ENCODE measurements at places on chromosomes 7 and 10.

- no peak for DNase-seq
Measured at GRCh38 chr7:151431281-151431767, 8.6 kb downstream of the CRYGN start.

GRCh38 chr10:22002591-22003176 is 846 bp downstream of the DNAJC1 start:
- DNase-seq = no peak

- DNase-seq = no peak
Measured at GRCh38 chr10:360653-361052, 225.4 kb downstream of the ZMYND11 start.

DNA sequence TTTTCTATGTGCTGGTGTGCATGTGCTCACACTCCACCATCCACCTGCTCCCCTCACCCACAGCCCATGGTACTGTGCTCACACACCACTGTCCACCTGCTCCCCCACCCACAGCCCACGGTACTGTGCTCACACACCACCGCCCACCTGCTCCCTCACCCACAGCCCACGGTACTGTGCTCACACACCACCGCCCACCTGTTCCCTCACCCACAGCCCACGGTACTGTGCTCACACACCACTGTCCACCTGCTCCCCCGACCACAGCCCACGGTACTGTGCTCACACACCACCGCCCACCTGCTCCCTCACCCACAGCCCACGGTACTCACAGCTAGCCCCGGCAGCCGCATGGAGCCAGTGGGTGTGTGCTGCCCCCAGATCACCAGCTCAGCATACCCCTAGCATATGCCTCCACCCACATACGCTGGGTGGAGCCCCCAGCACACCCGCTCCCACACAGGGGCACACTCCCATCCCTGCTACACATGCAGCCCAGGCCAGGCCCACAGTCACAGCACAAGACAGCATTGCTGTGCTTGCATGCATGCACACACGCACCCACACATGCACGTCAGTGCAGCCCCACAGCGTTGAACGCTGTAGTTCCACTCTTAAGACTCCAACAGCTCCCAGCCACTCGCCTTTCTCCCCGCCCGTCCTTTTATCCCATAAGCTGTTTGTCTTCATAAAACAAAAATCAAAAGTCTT is 62.0 kb downstream of the PAX2 start:
- no peak for DNase-seq

- no peak for DNase-seq
Measured at GRCh38 chr7:31464601-31465000, 49.3 kb upstream of the ITPRID1 start.

- DNase-seq = no peak
Measured at GRCh38 chr10:84427903-84428650, 99.7 kb downstream of the CCSER2 start.

DNA sequence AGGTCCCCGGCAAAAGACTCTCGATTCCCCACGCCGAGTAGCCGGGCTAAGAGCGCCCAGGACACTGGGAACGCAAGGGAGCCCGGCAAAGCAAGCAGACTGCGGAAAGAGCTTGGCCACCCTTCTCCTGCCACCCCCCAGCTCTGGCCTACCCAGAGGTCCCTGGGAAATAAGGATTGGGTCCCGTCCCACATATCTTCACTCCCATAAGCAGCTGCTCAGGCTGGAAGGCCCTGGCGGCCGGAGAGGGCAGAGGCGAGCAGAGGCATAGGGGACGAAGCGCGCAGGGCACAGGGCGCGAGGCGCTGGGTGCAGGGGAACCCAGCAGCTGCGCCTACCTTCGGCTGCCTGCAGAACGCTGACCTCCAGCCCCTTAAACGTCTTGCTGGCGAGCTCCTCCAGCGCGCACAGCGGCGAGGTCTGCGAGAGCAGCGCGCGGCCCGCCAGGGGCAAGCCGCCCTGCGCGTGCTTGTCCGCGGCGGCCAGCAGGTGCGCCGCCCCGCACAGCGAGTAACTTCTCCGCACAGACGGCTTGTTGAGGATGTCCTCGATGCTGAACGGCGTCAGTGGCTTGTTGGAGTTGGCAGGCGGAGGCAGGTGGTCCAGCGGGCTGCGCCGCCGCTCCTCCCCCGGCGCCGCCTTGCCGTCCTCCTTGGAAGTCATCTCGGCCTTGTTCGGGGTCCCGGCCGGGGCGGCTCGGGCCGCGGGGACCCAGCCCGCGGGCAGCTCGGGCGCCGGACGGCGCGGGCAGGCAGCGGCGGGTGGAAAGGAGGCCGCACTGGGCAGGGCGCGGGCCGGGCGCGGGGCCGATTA is 904 bp downstream of the LBX1 start:
- DNase-seq = no peak

DNA sequence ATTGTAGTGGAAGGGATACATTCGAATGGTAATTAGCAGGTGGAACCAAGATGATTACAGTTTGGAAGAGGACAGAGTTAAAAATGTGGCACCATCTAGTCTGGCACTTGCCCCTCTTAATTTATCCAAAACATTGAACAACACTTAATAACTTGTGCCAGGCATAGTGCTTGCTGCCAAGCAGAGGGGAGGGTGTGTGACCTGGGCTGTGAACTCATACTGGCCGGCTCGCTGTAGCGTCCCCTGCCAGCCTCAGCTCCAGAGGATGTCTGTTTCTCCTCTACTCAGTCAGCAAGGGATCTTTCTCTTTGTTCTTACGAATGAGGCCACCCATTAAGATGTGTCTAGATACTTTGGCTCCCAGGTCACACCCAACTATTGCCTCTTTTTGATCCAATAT is 179.4 kb upstream of the INHBA start:
- no peak for DNase-seq

DNA sequence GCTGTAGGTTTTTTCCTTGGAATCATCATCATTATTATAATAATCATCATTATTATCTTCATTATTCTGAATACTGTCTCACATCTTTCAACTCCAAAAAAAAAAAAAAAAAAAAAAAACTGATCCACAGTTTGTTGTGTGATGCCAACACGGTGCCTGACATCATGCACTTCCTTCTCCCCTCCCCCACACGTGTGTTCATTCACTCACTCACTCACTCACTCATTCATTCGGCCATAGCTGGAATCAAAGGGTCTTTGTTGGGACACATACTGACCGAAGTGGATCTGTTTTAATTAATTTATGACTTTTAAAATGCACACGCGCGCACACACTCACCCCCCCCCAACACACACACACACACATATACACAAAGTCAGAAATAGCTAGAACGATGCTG is 177.8 kb downstream of the PIP4K2A start:
- DNase-seq = peak; percentile 18
